RPMI8226 (cell line): ENCODE measurements at places on chromosomes 3 and 15.

DNA sequence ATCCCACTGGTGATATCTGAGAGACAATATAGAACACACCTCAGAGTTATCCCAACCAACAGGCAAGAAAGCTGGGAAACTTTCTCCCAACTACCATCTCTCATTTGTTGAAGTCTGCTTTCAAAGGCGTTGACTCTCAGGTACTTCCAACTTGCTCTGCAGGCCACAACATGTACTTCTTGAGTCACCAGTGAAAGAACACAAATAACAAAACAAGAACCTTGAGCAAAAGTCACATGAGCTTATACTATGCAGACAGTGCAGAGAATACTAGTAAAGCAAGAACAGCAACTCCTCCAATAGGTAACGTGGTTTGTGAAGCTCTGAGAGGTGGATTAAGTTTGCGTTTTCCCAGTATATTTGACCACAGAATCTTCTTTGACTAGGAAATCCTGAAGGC, 20.6 kb downstream of the SNTN start:
- no peak for DNase-seq

- no peak for DNase-seq
Observed at GRCh38 chr3:193996641-193997089, 139.3 kb upstream of the HES1 start.

DNA sequence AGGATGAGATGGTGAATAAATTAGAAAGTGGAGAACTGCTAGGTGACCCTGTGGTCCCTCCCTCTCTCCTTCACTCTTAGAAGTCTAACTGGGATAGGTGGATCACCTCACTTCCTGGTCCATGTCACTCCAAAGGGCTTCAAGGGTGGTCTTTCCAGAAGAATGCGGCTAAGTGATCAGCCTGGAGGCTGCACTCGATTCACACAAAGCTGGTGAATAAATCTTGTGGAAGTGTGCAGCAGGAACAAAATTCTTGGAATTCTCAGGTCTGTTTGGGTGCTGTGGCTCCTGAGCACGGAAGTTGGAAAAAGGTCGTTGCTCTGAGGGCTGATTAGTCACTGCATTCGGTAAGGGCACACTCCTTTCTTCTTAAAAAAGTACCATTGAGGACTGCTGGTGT, 46.3 kb downstream of the GASK1A start:
- no peak for DNase-seq

DNA sequence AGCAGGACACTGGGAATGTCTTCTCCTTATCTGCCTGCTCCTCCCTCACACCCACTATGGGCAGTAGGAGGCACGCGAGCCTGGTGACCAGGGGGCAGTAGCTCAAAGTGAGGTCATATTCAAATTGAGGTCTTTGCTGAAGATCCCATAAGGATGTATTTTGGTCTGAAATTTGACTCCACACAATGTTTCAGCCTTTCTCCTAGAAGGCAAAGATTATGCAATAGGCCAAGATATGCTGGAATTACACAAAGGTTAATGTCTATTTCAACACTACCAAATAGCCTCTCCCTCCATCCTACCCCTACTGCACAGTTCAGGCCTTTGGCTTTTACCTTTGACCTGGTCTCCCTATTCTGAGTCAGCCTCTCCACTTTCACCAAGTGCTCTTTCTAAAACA, 203.0 kb downstream of the TIGIT start:
- DNase-seq, result no peak

DNA sequence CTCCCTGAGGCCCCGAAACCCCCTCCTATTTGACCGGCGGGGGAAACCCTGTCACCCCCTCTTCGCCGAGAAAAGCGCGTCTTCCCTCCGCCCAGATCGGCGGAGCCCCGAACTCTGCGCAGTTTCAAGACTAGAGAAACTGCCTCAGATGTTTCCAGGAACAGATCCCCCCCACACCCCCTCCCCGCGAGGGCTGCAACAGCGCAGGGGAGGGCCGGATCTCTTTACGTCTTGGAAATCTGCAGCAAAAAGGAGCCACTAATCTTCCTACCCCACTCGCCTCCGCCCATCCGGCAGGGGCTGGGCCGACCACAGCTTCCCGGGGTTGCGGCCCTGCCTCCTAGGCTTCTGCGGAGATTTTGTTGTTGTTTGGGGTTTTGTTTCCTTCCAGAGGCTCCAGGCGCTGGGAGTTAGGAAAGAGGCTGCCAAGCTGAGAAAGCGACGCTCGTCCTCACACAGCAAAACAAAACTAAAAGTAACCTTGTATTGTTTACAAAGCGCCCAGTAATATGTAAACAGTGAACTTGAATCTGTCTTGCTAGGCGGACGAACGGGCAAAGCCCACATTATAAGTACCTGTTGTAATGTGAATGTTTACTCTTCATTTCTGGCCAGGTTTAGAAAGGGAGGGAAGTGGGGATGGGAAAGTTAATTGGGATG, 2.2 kb downstream of the FOXB1 start:
- peak; percentile 51 for DNase-seq

DNA sequence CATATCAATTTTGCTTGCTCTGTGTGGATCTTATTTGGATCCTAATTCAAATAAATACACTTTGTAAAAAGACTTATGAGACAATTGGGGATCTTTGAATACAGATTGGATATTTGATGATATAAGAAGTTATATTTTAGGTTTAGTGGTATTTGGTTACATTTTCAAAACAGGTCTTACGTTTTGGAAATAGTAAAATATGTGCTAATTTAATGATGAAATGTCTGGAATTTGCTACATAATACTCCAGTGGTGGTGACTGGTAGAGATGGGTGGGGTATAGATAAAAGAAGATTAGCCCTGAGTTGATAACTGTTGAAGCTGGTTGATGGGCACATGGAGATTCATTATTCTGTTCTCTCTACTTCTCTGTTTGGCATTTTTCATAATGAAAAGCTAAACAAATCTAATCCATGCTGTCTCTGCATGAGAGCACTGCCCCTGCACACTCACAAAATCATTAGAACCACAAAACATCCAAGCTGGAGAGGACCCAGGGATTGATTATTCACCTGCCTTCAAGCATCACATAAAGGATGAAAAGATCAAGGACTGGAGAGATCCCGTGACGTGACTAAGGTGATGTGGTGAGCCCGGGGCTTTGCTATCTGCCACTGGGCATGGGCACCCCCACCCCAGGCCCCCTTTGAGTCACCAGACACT, 58.9 kb downstream of the TLE3 start:
- no peak for DNase-seq

- no peak for DNase-seq
Observed at GRCh38 chr3:99648516-99648915, 10.1 kb downstream of the COL8A1 start.

GRCh38 chr3:166877971-166878370, 502.1 kb downstream of the ZBBX start:
- no peak for DNase-seq
